ENCODE measurements at places on chromosomes 11 and 22.

DNA sequence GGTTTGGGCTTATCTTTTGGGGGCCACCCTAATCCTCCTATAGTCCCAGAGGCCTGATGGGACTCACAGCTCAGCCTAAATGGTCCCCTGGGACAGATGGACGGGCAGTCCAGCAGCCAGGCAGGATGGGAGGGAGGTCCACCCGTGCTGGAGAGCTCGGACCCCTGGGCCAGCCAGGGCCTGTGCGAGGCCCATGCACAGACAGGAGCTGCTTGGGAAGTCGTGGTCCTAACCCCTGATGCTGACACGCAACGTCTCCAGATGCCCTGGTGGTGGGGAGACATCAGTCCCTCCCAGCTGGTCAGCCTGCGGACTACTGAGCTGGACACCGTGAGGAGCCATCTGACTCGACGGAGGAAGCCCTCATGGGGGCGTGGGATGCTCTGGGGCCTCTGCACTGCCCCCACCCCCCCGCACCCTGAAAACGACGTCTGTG is 31.2 kb upstream of the MUC5AC start:
- no peak for DNase-seq

DNA sequence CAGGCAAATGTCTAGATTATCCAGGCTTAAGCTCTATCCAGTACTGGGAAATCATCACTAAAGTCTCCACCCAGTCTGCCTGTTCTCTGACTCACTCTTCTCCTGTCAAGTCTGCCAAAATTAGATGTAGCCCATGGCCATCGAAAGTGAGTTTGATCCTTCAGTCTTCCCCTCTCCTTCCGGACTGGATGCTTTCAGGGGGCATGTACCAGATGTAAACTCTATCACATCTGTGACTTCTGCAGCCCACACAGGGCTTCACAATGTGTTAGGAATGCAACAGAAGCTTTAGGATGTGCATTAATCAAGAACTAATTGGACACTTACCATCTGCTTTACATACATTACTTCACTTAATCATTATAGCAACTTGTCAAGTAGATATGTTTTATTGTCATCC is 12.3 kb downstream of the ME3 start:
- DNase-seq = no peak

DNA sequence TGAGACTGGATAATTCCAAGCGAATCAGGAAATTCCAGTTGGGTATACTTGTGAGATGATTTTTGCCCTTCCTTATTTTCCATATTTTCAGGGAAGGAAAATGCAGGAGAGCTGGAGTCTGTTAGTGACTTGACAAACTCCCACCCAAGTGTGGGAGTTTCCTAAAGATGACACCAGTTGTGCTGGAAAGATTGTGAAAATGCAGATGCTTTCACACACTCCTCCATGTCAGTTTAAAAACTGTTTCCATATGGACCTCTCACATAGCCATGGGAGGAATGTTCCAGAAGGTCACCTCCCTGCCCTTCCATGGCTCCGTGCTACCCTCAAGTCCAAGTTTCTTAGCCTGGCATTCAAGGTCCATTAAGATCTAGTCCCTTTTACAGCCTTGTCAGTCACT is 350.7 kb upstream of the NARS2 start:
- no peak for DNase-seq

DNA sequence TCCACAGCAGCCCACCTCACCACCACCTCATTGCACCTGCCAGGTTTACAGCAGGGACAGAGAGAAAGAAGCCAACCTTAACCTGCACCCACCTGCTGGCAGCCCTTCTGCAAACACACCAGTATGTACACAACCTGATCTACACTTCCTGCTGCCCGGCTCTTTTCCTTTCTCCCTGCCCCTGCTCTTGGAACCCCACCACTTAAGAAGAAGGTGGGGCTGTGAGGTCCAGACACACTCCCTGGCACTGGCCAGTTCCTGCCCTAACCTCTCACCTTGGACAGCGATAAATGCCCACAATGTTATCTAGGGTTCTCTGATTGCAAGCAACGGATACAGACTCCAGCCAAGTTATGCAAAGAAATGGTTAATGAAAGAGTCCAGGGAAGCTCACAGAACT is 10.8 kb upstream of the SLC35C1 start:
- no peak for DNase-seq

DNA sequence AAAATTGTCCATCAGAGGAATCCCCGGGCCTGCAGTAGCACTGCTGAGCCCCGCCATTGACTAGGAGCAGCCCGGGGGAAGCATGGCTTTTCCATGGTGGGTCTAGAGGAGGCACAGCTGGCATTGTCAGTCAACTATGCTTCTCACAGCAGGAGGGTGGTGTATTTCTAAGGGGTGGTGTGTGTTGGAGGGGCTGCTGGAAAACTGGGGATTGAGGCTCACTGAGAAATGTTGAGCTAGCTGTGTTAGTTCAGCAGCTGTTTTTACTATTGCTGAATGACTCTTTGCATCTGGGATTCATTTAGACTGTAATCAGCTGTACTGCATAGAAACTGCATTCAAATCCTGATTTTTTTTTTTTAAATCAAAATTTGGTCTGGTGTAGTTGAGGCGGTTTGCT is 5.6 kb downstream of the DDX10 start:
- no peak for DNase-seq

DNA sequence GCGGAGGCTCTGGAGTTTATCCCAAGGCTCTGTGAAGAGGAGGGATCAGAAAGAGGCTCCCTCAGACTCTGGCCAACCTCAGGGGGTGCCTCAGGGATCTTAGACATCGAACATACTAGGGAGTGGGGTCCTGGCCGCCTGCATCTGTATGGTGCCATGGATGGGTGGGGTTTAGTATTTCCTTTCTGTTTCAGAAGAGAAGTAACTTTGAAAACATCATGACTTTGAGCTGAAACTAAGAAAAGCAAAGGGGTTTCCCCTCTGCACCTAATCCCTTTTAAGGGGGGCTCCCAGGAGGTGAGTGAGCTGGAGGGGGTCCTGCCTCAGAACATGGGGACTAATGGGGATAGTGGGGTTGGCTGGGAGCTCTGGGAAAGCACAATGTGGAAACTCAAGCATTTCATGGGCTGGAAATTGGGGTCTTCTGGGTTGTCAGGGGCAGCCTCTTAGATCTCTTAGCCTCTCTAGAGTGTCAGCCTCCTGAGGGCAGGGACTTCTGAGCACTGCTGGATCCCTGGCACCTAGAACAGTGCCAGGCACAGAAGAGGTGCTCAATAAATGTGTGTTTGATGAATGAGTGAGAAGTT is 11.8 kb upstream of the SSTR3 start:
- no peak for DNase-seq

GRCh38 chr22:19438298-19438697 is 6.0 kb downstream of the MRPL40 start:
- DNase-seq = no peak

DNA sequence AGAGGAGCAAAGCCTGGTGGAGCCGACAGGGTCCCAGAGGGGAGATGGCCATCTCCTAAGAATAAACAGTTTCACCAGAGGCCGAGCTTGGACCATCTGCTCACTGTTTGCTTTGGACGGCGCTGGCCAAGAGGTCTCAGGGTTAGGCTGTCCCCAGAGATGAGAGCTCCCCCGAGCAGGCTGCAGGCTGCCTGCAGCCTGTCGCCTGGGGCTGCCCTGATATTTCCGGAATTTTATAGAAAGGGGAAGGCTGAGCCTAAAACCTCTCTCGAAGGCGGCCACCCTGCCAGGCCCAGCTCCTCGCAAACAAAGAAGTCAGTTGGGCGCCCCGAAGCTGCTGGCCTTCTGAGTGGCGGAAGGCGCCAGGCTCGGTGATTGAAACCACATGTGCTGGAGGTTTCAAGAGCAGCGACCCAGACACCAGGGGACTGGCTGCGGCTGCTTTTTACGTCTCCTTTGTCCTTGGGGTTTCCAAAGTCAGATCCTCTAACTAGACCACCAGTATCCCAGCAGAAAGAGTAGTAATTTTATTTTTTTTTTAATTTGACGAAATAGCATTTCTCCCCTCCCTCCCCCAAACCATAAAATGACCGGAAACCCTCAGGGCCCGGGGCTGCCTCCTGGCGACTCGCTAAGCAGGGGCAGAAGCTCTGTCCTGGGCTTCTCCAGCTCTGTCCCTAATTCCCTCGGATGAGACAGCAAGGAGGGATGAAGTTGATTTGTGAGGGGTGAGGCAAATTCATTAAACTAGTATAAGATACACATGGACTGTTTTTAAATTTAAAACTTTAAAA is 57.4 kb downstream of the CLMP start:
- DNase-seq = no peak

DNA sequence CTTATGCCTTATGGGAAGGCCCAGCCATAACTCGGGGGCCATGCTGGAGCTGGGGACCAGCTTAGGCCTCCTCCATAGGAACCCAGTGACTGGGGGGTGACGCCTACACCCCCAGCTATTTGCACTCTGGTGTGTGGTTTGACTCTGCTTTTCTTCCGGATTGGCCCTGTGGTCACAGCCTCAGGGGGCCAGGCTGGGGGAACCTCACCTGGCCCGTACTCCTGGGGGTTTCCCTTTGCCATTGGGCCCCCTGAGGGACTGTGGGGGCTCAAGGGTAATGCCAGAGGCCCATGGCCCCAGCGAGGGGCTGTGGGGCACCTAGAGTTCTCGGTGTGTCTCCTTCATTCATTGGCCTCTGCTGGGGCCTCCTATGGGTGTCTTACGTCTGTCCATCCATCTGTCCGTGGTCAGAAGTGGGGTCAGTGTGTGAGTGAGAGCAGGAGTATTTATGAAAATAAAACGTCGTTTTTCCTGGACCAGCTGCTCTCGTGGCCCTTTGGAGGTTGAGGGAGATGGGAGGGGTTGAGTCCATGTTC is 6.3 kb upstream of the SH3BP1 start:
- no peak for DNase-seq

DNA sequence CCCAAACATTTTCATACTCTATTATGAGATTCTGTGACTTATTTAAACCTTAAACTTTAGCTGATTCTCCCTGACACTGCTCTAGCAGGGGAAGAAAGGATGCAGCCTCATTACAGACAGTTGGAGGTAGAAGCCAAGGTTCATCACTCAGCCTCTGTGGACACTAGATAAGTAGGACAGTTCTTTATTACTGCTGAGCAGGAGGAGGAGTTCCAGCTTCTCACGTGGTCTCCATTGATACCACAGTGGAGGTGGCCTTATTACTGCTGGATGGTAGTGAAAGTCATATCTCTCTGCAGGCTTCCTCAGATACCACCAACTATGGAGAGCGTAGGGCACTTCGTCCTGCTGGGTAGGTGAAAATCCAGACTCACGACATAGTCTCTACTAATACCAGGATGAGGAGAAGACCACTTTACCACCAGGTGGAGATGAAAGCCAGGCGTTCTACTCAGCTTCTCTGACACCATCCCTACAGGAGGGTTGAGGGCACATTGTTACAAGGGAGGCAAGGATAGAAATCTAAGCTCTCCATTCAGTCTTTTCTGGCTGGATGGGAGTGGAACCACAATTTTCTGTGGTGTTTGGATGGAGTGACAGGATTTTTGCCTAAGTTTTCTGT is 13.1 kb upstream of the ANGPTL5 start:
- DNase-seq = no peak

DNA sequence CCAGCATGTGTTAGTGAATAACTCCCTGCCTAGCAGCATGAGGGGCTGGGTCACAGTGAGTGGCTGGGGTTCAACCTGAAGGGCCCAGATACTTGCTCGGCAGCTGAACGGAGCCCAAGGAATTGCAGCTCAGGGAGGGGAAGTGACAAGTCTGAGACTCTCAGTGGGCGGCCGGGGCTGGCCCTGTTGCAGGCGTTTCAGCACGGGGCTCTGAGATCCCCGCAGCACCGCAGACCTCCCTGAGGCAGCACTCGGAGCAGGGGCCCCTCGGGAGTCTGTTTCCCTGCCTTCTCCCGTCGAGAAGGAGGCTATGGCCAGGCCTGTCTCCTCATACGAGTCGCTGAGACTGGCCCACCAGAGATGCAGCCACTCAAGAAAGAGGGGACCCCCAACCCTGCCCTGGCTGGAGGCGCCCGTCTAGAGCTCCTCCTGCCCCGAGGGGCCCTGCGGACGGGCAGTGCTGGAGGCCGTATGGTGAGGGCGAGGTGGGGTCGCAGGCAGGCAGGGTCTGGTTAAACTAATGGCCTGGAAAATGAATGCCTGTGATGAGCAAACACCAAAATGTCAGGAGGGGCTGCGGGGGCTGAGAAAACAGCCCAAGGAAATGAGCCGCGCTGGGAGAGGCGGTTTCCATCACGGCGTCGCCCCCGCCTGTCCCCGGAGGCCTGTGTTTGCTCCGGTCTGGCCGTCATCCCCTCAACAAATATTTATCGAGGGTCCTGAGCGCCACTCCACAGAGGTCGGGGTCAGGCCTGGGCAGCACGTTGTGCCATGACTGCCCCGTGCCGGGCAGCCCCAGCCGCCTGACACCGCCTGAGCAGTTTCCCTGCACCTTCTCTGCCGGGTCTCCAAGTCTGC is 9.3 kb downstream of the TSSC4 start:
- no peak for DNase-seq

DNA sequence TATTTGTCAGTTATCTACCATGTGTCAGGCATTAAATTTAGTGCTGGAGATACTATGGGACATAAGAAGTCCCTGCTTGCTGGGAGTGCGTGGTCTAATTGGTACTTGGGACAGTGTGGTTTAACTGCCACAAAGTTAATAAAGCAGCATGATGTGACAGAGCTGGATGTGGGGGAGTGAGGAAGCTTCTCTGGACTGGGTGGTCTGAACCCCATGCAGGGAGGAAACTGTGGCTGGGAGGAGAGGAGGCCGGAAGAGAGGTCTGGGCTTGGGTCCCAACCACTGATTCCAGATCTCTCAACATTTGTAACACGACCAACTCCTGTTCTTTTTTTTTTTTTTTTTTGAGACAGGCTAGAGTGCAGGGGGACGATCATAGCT is 37.1 kb downstream of the ST3GAL4 start:
- no peak for DNase-seq

DNA sequence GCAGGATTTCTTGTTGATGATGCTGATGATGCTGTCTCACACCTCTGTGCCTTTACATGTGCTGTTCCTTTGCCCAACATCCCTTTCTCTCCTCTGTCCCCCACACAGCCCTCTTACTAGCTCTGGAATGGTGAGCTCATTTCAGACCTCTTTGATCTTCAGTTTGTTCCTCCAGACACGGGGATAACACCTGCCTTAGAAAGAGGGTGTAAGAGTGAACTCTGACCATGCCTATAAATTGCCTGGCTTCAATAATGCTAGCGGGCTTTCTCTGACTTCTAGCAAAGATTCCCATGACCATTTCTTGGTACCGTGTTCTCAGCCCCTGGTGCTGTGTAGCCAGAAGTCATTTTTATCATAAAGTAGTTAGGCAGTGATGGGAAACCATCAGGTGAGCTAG is 55.9 kb upstream of the DRD2 start:
- DNase-seq = no peak

GRCh38 chr11:47438721-47439120 is 10.2 kb downstream of the RAPSN start:
- DNase-seq = no peak

Data from breast epithelium (tissue), 4 donors.